Activated T-cell treated with anti-CD3 and anti-CD28 coated beads, Interleukin-2, amount 50 U/mL, for 24 hours (primary cell): ENCODE measurements at places on chromosomes 5 and 9.

GRCh38 chr9:3793971-3794383, 268.2 kb upstream of the RFX3 start:
- DNase-seq, result no peak

DNA sequence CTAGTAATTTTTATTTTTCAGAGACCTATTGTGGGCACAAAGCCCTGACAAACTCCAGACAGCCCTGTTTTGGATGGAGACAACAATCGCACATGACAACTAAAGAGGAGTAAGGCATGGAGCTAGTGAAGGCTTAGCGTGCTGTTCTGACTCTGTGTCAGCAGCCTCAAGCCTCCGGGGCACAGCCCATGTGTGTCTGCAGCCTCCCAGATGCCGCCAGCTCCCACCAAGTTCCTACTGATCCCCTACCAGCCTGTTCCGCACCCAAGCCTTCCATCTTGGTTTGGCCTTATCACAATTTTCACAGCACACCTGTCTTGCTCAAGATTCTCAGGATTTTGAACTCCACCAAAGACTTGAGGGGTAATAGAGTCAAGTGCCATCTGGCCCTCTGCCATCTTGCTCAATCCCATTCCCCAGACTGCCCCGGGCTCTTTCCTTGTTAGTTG, 70.3 kb upstream of the SH3PXD2B start:
- peak; percentile 6 for DNase-seq

DNA sequence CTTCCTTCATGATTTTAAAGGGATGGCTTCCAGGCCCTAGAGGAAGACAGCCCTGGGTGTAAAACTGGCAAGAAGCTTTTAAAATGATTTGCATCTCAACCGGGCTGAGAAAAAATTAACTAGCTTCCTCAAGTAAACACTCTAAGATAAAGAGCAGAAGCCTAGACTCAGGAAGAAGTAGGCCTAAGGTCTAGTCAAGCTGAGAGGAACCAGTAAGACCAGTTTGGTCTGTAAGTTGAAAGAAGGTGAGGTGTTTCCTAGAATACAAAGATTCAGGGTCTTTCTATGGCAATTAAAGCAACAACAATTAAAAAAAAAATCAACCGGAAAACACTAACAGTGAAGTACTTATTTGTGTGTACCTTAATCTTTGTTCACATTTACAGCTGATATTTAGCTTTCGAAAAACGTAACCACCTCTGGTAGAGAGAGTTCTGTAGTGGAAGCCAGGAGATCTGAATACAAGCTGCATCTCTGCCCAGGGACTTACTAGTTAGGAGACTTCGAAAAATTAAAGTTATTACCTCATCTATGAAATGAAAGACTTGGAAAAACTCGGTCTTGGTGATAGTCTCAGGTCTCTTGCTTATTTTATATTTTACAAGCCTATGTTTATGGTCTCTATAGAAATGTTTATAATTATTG, 75.7 kb downstream of the TUSC1 start:
- DNase-seq, result no peak

DNA sequence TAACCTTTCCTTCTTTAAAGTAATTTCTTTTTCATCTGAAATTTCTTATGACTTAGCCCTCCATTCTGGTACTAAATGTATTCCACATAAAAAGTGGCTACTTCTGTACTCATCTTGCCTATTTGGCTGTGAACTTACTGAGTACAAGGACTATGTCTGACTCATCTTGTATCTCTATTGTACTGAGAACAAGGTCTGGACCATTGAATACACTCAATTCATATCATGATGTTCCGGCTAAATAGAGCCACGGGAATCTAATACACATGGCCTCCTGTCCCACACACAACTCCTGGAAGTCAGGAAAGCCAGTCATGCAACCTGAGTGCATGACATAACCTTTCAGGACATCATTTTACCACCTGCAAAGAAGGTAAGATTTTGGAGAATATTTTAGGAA, 203.9 kb downstream of the PLK2 start:
- DNase-seq, result no peak

DNA sequence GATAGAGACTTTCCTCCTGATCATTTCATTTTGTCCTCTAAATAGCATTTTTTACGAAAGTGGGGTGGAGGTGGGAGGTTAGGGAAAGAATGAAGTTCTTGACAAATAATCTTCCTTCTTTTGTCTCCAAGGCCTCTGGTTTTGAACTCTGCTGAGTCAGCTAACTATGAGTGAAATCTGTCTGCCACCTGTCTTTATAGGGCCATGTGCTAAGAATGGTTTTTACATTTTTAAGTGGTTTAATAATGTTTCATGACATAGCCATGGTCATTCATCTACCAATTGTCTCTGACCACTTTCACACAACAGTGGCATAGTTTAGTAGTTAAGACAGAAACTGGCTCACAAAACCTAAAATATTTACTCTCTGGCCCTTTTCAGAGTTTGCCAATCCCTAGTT, 7.6 kb downstream of the MAN2A1 start:
- DNase-seq, result no peak

DNA sequence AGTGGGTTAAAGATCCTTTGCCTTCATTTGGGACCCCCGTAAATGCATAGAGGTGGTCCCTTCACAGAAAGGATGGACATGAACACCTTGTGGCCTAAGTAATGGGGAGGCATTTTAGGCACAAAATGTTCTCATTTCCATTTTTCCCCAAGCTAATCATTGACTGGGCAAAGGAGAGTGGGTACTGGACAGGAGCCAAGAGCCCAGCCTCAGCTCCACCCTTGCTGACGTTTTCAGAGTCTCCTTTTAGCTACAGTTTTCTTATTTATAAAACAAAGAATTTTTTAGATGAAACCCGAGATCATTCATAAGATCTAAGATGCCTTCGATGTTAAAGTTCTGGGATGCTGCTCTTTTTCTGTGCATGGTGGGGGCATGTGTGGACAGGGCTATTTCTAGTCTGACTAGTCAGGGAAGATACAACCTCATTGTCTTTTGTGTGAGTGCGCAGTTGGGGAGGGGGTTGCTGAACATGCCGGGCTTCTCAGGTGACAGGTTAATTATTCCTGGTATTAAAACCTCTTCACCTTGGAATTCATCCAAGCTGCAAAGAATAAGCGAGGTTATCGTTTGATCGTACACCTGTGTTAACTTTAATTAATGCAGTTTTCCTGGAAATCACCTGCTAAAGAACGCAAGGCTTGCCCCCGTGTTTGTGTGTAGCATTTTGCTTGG, 48.4 kb downstream of the ADAMTS16 start:
- DNase-seq, result no peak

DNA sequence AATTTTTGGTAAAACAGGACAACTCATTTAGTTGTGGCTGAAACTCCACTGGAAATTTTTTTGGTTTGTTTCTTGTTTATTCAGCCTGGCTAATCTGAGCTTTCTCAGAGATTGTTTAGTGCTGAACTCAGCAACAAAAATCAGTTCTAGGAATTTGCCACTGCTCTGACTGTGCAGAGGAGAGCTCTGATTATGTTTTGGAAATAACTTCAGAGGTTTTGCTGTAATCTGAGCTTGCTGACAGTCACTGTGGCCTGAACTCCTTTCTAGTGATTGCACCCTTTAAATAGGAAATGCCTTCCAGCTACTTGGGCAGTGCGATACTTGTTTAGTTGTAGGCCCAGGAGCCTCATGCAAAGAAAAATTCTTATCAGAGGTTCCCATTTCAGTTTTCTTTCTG, 60.2 kb downstream of the OSTF1 start:
- DNase-seq, result no peak

GRCh38 chr9:104794070-104794469, 30.1 kb downstream of the NIPSNAP3B start:
- DNase-seq, result no peak

DNA sequence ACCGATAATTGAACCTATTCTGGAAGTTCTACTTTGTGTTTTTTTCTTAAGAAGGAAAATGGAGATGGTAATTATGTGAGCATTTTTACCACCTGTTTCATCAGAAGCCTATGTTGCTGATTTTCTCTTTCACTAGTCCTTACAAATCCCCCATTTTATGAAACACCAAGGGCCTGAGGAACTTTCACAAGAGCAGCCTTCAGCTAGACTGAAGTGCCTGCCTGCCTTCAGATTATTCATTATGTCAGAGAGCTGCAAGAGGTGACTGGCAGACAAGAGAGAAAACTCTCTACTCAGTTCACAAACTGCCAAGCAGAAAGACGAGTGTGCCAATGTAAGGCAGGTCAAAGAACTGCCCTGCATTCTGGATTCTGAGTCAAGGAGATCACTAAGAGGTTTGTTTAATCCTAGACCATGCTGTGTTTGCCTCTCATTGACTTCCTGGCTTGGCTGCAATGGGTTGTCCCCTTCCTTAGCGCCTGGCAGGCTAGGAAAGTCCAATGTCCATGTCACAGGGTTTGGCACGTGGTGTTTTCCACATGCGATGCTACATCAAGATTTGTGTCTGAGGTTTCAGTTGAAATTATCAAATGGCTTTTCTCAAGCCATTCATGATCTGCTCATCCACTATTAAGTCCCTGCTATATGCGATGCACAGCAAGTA, 143.3 kb downstream of the CDC42SE2 start:
- no peak for DNase-seq

DNA sequence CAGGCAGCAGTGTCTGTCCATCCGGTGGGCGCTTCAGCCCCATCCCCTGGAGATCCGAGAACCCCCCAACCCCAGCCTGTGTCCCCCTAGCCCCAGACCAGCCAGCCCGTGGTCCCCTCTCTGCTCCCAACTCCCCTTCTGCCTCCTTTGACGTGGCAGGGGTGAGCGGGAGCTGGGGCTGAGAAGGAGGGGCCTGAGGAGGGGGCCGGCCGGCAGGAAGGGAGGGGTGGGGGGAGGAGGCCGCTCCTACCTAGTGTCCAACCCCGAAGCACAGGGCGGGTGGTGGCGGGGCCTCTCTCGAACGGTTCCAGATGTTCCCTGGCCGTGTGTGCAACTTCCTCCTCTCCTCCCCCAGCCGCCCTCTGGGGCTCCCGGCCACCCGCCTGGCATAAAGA, 31.0 kb downstream of the GOLGA2 start:
- DNase-seq, result no peak

- DNase-seq, result no peak
Observed at GRCh38 chr5:89016741-89017303, 133.8 kb upstream of the MEF2C start.

DNA sequence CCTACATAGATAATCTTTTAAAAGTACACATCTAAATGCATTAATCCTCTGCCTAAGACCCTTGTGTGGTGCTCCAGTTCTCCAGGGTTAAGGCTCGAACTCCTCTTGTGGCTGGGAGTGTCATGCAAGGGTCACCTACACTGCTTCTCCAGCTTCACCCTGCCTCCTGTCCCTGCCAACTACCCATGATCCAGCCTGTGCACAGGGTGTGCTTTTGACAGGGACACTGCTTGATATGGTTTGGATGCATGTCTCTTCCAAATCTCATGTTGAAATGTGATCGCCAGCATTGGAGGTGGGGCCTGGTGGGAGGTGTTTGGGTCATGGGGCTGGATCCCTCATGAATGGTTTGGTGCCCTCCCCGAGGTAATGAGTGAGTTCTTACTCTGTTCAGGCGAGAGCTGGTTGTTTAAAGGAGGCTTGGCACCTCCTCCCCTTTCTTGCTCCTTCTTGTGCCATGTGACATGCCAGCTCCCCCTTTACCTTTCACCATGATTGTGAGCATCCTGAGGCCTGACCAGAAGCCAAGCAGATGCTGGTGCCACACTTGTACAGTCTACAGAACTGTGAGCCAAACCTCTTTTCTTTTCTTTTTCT, 48.5 kb downstream of the SLC22A5 start:
- no peak for DNase-seq

GRCh38 chr9:129394061-129394885, 216.2 kb upstream of the IER5L start:
- DNase-seq, result peak; percentile 11

DNA sequence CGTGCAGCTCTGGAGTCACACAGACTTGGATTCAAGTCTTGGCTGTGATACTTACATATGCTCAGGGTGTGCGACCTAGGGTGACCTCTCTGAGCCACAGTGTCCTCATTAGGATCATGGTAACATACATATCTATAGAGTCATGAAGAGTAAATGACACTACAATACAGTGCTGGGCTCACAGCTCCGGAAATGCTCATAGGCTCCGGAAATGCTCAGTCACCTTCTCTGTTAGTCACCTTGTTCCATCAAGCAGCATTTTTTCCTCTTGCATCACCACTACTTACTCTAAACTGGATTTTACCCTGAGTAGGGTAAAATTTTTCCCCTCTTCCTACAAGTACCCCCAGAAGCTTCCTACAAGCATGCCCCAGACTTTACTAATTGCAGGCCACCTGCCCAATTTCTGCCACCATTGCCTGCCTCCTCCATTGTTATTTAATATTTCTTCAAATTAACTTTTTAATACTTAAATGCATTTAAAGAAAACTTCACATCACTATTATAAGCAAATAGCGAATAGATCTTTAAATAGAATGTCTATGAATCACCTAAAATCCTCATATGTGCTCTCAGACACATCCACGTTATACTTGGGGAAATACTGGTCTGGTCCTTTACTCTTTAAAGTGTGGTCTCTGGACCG, 147.6 kb upstream of the SPRY4 start:
- DNase-seq, result peak; percentile 50

DNA sequence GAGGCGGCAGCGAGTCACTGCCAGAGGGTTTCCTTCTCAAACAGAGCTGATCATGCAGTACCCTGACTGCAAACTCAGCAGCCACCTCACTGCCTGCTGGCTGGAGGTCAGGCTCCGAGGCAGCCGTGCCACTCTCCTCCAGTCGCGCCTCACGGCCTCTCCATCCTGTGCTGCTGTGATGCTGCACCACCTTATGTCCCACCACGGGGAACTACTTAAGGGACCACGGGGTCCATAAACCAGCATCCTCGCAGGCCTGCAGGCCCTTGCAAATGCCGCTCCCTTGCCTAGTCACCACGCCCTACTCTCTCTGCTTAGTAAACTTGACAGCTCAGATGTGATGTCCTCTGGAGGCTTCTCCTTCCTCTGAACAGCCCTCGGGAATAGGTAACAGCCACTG, 99.2 kb downstream of the CRB2 start:
- no peak for DNase-seq

DNA sequence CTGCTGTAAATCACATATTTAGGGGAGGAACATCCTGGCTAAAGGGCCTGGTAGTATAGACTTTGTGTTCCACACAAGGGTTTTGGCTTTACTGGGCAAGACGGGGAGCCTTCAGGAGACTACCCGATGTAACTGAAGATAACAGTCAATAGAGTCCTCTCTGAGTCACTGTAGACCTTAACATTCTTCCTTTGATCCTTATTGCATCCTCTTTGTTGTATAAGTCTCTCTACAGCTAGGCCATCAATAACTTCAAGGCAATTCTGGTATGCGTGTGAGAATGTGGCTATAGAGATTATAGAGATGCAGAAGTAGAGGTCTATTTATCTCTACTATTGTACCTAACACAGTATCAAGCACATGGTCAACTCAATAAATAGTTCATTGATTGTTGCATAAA, 67.3 kb upstream of the STK32A start:
- no peak for DNase-seq

- DNase-seq, result no peak
Observed at GRCh38 chr5:35115920-35116319, 68.2 kb upstream of the AGXT2 start.
